ENCODE measurements at places on chromosomes 3 and 15.

DNA sequence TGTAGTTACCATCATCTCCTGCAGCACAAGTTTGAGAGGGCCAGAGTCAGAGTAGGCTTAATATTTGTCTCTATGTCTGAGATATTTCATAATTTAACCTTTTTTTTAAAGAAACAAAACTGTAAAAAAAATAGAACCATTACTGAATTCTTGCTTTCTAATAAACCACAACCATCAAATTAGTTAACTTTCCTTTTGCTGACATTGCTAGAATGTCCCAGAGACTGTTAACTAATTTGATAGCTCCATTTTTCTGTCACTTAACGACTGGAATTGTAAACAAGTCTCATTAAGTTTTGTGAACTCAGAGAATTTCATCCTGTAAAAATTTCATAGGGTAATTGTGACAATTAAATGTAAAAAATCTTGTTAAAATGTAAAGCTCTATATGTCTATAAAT is 35.6 kb downstream of the IMPG2 start:
- DNase-seq, result no peak

DNA sequence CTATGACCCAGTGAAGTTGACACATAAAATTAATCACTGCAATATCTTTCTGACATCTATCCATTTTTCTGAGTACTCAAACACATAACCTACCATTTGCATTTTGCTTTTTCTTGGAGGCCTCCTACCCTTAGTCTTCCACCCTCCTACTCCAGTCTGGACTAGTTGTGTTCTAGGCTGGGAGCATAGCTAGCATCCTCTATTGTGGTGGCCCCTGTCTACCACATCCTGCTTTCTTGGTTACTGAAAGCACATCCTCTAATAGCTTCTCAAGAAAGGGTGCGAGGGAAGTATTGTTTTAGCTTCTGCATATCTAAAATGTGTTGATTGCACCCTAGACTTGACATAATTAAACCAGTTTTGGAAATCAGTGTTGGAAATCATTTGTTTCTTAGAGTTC is 176.5 kb downstream of the THSD4 start:
- DNase-seq, result no peak

- DNase-seq, result no peak
These were observed 57.9 kb upstream of the DCUN1D1 start for GRCh38 chr3:183038221-183038620.

GRCh38 chr15:52247461-52247860 is 48.1 kb downstream of the MYO5C start:
- DNase-seq, result no peak

DNA sequence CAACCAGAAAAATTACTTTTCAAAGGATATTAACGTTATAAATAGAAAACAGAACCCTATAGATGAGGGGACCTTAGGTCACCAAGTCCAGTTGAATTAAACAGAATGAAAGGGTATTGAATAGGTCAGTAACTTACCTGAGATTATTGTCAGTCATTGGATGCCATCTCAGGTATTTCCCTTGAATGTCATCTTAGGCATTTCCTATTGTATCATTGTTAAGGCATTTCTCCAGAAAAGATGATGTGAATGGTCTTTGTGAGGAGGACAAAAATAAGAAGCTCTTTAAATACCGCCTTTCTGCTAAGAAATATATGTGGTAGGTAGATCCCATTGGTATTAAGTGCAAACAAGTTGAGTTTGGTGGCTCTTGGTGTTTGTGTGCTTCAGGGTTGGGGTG is 55.6 kb downstream of the CHD2 start:
- no peak for DNase-seq

GRCh38 chr3:39754549-39754948 is 54.9 kb upstream of the MYRIP start:
- DNase-seq, result no peak

Data from HTR-8/SVneo (cell line).